Articular chondrocyte of knee joint (primary cell): ENCODE measurements at places on chromosomes 13 and 19. TPM values are rescaled to one million over a fixed set of nuclear protein-coding genes. Genes with fewer than 3 reads are reported as not detected.

Gene FOSB
- 0.39 and 26.6 TPM in 2 replicates for total RNA-seq

Gene SAFB2
- total RNA-seq = 33.6 and 44.4 TPM in 2 replicates

Gene SELENOV
- not detected in 2 replicates for total RNA-seq

Gene TNFSF9
- 2.6 and 5.4 TPM in 2 replicates for total RNA-seq

Gene HSH2D
- not detected in 2 replicates for total RNA-seq

Gene CDK8
- total RNA-seq = 16.1 and 17.2 TPM in 2 replicates
